ENCODE measurements at places on chromosomes 2 and 18.
A peak's percentile ranks its signal among the peaks of the same experiment; 100 is the strongest.

GRCh38 chr2:100230754-100231153 is 88.4 kb upstream of the AFF3 start:
- no peak for DNase-seq

DNA sequence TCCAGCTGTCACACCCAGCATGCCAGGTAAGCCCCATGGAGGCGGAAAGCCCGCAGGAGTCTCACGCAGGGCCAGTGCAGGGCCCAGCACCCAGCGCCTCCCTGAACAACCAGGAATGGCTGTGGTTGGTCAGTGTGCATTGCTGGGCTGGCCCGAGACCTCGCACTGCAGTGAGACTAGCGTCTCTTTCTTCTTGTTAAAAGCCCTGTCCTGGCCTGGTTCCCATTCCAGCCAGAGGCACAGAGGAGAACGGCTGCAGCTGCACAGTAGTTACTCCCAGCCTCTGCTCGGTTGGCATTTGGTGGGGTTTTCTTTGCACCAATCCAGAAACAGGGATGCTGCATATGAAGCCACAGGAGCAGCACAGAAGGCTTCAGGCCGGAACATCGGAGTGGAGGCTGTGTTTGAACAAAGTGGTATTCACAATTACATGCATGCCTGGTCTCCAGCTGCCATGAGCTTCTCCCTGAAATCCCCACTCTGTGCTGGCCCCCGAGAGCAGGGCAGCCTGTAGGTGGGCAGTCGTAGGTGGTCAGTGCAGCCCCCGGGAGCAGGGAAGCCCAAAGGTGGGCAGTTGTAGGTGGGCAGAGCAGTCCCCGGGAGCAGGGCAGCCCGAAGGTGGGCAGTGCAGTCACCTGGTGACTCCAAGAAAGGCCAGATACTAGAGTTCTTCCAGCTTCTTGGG is 163.7 kb upstream of the PXDN start:
- DNase-seq, result no peak

- no peak for DNase-seq
Measured at GRCh38 chr18:61528961-61529360, 195.7 kb downstream of the CDH20 start.

DNA sequence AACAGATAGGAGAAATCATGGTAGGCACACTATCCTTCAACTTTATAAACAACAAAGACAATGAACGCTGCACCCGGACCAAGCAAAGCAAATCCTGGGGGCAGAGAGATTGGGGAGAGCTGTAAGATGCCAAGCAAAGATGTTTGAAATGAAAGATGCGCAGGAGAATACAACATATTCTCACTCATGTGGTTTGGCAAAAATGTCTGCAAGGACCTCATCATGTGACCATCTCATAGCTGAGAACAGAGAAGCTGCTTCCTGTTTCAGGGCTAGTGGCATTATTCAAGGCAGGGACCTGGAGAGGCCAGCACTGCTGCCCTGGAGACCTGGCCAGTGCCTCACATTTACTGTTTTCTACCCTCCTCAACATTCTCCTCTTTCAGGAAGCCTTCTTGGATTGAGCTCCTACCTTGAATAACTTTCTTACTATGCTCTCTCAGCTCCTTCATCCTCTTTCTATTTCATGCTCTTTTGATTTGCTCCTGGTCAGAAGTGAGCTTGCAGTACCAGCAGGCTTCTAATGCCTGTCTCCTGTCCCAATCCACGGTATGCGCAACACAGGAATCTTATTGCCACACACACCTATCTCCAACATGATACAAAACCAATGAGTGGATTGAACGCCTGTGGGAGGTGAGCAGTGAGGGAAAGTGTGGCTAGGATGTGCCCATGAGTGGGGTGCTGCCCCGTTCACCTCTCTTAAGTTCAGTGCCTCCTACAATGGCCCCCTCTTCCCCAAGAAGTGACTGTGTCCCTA is 133.0 kb downstream of the CELF4 start:
- no peak for DNase-seq

- DNase-seq, result peak; percentile 39
Measured at GRCh38 chr2:41853427-41854191, 194.2 kb upstream of the PKDCC start.

All from heart right ventricle (tissue), 16 donors.